ELR (cell line): ENCODE measurements at places on chromosomes 6 and 20.

DNA sequence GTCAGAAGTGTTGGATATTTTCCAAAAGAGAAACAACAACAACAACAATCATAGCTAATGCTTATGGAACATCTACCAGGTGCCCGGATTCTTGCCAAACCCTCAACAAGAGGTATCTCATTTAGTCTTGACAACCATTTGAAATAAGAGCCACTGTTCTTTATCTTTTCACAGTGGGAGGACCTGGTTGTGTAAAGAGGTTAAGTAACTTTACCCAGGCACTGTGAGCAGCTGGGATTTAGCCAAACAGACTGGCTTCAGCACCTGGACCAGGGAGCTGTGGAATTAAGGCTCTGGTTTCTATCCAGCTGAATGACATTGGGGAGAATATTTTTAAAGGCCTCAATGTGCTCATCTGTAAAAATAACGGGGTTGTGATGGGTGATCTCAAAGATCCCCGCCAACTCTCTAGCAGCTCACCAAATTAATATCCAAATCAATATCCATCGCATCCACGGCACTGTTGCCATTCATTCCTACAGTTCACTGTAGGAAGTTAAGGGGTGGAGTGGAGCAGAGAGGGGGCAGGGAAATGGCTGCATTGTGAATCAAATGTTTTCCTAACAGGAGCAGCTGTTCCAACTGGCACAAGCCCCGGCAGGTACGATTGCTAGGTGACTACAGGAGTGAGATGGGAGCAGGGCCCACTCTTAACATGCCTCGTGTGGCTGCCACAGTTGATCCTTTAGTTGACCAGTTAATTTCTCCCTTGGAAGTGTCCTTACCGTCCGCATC lies 61.8 kb downstream of the GCNT2 start:
- no peak for DNase-seq

- DNase-seq = no peak
These were observed 93.7 kb downstream of the LY86 start for GRCh38 chr6:6682225-6682624.

DNA sequence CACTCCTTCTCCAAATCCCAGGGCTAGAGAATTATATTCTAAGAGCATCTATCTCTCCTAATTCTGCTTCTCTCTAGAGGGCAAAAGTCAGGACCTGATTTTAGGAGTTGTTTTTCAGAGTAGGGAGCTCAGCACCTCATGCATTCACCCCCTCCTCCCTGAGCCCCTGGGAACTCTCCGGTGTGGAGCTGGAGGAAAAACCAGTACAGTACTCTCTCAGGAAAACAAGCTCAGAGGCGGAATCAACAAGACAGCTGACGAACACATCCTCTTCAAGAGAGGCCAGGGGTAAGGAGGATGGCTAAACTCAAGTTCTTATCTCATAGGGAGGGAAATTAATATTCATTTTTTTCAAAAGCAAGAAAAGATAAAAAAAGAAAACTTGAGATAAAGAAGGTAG lies 120.1 kb upstream of the CDYL start:
- no peak for DNase-seq

GRCh38 chr6:12572896-12573827 lies 143.4 kb upstream of the PHACTR1 start:
- peak; percentile 93 for DNase-seq

DNA sequence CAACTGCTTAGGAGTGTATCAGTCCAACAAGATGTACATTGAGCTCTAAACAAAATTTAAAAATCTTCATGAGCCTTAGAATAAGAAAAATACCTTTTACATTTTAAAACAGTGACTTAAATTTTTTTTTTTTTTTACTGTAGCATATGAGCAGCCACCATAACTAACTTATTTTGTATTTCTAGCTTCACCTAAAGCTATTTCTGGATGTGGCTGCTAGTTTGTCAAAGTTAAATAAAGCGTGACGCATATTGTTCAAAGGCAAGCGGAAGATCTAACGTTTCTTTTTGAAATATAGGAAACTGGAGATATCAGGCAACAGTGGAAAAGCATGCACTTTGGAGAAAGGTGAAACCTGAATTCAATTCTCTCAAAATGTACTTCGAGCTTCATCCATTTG lies 3.3 kb upstream of the IL22RA2 start:
- no peak for DNase-seq

DNA sequence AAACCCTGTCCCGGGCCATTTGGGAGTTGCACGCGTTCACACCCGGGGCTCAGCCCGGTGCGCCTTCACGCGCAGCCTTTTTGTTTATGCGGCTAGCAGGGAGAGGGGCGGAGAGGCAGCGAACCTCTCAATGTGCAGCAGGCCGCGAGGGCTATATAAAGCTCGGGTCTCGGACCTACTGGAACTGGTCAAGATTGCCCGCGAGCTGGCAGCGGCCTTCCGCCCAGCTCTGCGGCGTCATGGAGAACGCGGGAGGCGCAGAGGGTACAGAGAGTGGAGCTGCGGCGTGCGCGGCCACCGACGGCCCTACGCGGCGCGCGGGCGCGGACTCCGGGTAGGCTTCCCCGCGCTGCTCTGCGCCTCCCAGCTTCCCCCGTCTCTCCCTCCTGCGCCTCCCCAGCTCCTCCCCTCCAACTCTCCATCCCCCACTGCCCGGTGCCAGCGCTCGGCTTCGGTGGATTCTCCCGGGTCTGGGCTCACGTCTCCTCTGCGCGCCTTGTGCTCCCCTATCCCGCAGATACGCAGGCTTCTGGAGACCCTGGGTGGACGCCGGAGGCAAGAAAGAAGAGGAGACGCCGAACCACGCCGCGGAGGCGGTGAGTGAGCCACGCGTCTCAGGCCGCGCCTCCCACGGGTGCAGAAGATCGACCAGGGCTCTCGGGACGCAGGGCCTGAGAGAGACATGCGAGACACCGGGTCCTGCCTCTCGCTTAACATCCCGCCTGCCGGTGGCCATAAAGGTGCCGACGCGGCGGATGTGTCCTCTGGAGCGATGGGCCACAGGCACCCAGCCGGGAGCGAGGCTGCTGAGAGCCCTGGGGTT lies at the start of gene RIPPLY2:
Gene RIPPLY2 (plus strand): TSS at position 183 of the 823 bp plus-strand sequence. CDS start 57 bp downstream, at position 240.
- peak; percentile 28 for DNase-seq

DNA sequence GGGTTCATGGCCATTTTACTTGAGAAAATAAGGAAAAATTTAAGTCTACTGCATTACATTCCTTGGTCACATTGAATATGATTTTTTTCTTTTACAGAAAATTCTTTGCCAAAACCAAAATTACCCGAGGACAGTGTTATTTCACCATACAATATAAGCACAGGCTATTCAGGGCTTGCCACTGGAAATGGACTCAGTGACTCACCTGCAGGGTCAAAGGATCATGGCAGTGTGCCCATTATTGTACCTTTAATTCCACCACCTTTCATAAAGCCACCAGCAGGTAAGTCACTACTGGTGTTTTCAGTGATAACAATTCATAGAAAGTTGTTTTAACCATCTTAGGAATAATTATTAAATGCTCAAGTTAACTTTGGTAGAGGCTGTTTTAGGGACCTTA lies 16.2 kb downstream of the SOBP start:
- no peak for DNase-seq

- no peak for DNase-seq
These were observed 5.1 kb downstream of the RPS21 start for GRCh38 chr20:62392077-62392418.

DNA sequence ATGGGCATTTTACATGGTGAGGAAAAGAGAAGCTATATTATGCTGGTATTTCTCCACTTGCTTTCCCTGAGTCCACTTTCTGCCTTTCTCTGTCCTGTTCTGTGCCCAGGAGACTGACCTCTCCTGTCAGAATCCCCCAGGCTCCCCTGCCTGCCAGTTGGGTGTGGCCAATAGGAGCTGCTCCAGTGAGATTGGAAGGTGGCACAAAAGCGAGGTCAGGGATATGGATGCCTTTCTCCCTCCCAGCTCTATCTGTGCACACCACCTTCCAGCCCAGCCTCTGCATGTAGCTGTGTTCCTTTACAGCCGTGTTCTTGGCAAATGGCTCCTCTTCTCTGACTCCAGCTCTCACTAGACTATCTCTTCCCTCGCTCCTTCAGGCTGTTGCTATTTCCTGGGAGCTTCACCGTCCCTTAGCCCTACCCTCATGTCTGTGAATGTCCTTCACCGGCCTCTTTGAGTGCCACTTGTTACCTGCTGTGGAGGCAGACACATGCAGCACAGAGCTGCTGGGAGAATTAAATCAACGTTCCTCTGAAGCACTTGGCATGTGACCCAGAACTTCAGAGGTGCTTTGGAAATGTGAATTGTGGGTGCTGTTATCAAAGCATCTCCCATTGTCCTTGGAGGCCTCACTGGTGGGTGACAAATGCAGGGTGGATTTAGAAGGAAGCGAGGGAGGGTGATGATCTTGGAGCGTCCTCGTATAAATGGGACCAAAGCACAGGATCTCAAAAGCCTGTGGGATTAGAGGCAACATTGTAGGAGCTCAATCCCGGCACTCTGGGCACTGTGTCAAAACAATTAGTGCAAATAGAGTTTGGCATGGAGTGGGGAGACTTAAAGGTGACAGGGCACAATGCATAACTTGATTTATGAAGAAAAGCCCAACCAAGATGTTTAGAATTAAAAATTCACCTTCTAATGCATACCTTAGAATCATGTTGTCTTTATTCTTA lies 28.9 kb upstream of the RALGAPA2 start:
- DNase-seq = no peak

GRCh38 chr20:11926292-11926998 lies 8.8 kb downstream of the BTBD3 start:
- no peak for DNase-seq

- no peak for DNase-seq
These were observed 37.5 kb upstream of the PDE7B start for GRCh38 chr6:135814043-135814442.

GRCh38 chr6:105080279-105080678 lies 99.5 kb downstream of the POPDC3 start:
- DNase-seq = no peak

GRCh38 chr6:3566812-3567211 lies 110.0 kb upstream of the SLC22A23 start:
- DNase-seq = peak; percentile 60

DNA sequence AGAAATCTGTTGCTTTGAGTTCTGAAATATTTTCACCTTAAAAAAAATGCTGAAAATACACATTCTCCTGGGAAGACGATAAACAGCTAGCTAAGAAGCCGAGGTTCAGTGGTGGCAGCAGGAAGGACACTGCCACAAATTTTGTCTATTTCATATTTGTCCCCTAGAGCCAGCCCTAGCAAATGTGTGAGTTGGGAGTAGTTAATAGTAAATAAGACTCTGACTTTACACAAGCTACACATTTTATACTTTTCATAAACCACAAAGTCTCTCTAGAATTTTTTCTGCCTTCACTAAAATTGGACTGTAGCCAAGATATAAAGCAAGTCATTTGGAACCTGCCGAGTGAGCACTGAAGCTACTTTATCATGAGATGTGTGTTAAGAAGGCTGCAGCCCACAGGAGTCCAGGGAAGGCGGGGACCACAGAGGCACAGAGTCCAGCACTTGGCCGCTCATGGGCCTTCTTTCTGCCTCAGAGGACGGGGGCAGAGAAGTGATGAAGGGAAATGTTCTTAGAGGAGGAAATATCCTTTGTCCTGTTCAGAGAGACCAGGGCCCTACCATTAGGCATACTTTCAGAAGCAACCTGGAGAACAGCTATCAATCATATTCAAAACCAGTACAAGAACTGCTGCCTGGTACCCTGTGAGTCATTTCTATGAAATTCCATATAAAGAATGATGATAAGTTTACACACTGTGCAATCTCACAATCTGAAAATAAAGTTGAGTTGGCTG lies 241.7 kb upstream of the TAB2 start:
- peak; percentile 36 for DNase-seq

GRCh38 chr20:62591591-62591990 lies 50.7 kb upstream of the SLCO4A1 start:
- DNase-seq = no peak

DNA sequence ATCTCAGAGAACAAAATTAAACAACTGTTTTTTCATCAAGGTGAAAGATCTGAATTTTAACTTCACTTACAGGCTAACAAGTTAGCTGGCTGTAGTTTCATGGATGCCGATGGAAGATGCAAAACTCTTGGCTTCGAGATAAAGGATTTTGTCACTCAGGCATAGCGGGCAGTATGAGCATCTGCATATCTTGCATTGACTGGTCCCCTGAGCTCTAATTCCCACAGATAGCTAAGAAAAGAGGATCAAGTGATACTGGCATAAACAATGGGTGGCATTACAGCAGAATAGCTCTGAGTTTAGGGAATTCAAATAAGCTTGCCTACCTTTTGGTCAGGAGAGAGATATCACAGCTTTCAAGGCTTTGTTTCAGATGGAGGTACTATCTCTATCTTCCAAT lies 1.8 kb upstream of the CLVS2 start:
- DNase-seq = no peak

DNA sequence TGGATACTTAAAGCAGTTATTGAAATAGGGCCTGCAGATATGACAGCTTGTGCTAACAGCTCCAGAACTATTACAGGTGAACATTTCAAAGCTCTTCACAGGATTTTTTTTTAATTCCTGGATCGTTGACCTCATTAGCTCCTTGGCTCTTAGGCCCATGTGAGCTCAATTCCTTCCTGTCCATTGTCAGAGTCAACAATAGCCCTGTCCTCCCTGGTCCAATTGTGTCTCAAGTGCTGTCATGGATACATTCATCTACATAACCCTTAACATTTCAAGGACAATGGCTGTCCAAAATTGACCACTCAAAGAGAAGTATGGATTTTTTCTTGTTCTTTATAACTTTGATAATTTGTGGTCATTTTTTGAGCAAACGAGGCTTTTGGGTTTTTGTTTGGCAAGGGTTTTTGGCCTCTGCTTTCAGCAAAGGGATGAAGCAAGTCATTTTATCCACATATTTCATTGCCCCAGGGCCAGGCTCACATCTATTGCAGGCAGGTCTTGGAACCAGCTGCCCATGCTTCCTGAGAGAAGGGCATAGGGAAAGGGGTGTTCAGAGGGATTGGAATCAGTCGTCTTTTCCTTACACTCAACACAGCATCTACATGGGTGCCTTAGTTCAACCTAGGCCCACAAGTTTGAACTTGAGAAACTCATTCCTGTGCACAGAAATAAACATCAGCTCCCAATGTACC lies 282.1 kb downstream of the TPBG start:
- no peak for DNase-seq

- DNase-seq = no peak
These were observed 43.4 kb downstream of the IYD start for GRCh38 chr6:150412221-150412620.

- no peak for DNase-seq
These were observed 49.9 kb upstream of the TAGAP start for GRCh38 chr6:159094444-159095252.

DNA sequence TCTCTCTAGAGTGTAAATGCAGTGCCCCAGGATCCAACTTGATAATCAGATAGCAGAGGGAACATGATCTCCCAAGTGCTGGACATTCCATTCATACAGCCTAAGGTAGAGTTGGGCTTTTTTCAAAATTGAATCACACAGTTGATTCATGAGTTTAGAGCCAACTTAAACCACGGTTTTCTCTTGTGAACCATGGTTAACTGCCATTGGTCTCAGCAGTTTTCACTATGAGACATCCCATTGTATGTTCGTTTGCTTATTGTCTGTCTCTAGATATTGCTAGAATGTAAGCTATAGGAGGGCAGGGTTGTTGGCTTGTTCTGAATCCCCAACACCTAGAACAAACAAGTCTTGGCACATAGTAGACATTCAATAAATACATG lies 37.2 kb upstream of the TAF8 start:
- DNase-seq = peak; percentile 44
